ENCODE measurements at places on chromosomes 6 and 20.

GRCh38 chr6:33195304-33196165 is 3.3 kb upstream of the COL11A2 start:
- no peak for DNase-seq

GRCh38 chr6:109322825-109323224 is 59.4 kb downstream of the CD164 start:
- peak; percentile 95 for DNase-seq

DNA sequence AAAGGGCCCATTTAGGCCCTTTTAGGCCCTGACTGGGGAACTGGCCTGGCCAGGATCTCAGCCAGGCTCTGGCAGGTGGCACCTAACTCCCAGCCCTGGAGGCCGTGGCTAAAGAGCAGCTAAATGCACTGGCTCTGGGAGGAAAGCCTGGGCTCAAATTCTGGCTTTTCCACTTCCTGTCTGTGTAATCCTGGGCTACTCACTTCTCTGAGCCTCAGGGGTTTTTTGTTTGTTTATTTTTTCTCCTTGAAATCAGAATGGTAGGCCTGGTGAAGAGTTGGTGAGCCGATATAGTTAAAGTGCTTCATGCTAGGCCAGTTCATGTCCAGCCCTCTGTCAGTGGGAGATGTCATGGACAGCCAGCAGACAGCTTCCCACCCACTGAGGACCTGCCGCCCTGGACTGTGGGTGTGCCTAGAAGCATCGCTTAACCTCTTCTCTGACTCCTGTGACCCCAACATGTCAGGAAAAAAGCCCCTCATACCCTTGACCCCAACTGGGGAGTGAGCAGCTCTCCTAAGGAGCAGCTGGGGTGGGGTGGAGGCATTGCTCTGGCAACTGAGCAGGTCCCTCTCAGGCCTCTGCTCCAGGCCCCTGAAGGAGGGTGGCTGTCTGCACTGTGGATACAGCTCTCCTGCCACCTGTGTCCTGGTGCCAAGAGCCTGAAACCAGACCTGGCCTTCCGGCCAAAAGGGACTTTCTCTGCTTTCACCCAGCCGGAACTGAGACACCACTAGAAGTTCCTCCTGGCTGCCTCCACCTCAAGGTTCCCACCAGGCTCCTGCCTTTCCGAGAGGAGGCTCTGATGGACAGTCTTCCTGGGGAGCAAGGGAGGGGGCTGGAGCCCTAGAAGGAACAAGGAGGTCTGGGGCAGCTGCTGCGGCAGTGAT is 57.2 kb upstream of the MYL9 start:
- no peak for DNase-seq

DNA sequence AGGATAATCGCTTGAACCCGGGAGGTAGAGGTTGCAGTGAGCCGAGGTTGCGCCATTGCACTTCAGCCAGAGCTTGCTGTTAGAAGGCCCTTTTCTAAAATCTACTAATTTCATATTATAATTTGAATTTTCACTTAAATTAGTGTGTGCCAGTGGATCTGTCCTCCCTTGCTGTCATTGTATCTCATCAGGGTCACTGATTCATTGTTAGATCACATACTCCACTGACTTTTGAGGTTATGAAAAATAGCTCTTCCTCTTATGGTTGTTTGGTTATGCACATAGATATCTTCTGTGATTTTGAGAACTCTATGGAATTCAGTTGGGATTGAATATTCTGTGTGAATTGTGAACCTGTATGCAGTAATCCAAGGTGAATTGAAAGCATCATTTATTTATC is 53.1 kb upstream of the TULP4 start:
- no peak for DNase-seq

GRCh38 chr6:125791151-125791819 is 525 bp downstream of the NCOA7 start:
- DNase-seq, result peak; percentile 68

GRCh38 chr6:156928126-156928525 is 150.9 kb downstream of the ARID1B start:
- no peak for DNase-seq

GRCh38 chr6:170092826-170093225 is 198.1 kb downstream of the DLL1 start:
- DNase-seq, result no peak

GRCh38 chr20:29763821-29764511 is 1493.5 kb upstream of the DEFB115 start:
- no peak for DNase-seq

DNA sequence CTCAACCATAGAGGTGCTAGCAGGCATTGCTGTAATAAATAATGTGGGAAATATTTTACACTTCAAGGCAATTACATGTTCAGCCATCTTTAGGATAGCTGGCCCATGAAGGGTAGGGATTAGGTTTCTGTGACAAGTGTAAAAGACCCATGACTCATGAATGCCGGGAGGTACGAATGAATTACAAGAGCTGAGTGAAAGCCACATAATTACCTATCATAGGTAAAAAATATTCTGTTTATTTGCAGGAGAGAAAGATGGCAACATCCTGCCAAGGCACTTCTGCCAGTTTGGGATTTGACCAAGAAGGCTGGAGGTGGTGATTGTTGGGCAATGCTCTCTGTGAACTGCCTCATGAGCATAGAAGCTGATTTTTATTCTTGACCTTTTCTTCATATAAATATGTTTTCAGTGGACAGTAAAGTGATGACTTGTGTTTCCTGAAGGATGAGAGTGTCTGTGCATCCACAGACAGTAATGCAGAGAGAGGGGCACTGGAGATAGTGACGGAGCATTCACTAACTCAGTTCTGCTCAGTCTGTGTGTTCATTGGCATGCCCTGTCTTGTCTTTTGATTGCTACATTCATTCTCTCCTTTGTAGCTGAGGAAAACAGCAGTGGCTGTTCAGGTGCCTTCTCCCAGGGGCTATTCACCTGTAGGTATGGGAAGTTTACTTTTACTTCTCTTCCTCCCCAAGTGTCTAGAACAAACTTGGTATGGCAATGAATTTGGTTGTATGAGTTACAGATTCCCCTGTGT is 481.1 kb downstream of the TFAP2B start:
- no peak for DNase-seq

DNA sequence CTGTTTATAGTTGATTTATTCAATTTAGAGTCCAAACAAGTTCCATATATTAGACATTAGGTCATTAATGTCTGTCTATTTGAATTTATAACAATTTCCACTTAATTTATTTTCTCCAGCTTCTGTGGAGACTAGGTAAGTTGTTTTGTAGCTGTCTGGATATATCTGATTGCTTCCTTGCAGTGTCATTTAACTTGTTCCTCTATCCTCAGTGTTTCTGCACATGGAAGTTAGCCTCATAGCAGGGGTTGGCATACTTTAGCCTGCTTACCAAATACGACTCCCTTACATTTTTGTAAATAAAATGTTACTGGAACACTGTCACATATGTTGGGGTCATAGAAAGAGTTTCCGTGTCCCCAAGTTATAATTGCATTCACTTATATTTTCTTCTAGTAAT is 216.1 kb downstream of the ESR1 start:
- no peak for DNase-seq

- no peak for DNase-seq
Observed at GRCh38 chr6:39818695-39819094, 26.5 kb downstream of the DAAM2 start.

DNA sequence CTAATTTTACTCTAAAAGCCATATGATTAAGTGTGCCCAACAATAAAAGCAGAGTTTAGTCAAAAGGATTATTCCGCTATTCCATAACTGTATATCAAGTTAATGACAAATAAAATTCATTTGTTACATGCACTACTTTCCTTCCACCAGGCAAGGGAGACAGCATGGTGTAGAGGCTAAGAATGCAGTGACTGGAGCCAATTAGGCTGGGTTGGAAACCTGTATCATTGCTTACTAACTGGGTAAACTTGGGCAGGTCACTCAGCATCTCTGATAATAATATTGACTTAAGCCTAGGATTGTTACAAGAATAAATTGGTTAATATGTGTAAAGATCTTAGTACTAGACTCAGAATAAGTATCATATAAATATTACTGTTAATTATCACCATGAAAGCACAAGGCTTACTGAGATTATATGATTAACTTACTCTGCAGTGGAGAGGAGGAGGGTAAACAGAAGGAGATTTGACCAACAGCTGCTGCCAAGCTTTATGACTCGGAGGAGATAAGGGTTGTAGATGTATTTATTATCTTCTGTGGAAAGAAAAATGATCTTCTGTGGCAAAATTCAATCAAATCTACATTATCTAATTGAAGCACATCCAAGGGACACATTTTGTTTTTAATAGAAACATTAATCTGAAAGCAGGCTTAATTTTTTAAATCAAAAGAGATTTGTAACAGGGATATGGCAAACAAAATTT is 1459.9 kb downstream of the GRIK2 start:
- DNase-seq, result no peak

- DNase-seq, result no peak
Observed at GRCh38 chr6:92684386-92684785, 735.0 kb downstream of the EPHA7 start.

- DNase-seq, result no peak
Observed at GRCh38 chr20:44861531-44862006, 23.9 kb upstream of the YWHAB start.

DNA sequence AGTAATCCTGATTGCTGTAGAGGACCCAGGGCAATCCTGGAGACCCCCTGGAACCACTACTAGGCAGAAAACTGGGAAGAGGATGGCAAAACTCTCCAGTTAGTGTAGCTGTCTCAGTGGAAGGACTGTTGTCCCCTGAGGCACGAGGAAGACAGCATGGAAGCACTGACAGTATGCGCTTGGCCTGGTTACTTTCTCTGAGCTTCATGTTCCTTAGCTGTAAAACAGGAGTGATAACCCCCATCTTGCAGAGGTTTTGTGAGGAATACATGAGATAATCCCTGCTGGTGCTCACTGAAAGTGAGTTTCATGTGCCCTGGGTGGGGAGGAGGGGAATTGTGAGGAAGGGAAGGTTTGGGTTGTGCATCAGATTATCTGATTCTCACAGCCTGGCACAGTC is 3.2 kb downstream of the NT5E start:
- DNase-seq, result no peak

DNA sequence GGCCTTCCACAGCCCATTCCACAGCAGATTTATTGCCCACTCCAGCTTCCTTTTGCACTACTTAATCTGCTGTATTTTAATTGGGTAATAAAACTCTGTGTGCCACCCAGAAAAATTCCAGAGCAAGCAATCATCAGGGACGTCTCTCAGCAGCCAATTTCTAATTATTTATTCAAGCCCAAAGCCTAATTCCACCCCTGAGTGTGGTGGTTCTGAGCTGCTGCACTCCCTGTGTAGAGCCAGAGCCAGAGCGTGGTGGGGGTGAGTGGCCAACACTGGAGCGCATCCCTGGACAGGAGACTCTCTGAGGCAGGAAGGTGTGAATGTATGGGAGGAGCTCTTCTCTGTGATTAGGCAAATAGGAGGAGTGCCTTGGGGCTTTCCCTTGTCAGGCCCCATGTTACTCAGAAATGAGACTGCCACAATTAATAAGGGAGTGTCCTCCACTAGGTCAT is 66.1 kb downstream of the CD24 start:
- no peak for DNase-seq

- DNase-seq, result no peak
Observed at GRCh38 chr6:117072781-117073180, 192.6 kb upstream of the VGLL2 start.

DNA sequence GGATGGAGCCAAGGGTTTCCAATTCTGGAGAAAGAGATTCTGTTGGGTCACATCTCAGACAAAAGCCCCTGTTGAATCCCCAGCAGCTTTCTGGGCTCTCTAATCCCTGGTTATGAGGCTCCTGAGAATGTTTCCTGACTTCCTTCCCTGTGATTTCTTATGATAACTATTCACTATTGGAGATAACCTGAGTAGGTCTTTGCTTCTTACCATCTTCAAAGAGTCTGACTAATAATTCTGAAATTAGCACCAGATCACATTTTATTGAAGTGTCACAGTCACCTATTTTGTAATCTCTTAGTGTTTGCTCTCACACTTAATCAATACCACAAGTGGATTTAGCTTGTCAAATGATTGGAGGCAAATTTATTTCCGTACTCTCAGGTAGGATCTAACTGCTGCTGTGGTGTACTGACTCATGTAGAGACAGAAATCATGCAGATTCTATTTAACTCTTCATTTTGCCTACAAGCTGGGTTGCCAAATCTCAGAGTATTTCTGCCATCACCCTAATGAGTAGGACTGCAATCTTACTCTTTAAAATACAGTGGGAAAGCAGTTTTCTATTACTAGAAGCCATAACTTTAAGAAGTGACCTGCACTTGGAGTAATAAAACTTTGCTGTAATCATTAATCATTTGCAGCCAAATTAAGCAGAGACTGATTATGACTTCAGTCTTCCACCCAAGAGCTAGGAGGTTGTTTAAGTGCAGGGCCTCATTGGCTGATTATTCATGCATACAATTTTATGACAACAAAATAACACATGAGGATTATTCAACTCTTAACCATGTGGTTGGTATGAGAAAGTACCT is 422.1 kb downstream of the EPM2A start:
- no peak for DNase-seq

DNA sequence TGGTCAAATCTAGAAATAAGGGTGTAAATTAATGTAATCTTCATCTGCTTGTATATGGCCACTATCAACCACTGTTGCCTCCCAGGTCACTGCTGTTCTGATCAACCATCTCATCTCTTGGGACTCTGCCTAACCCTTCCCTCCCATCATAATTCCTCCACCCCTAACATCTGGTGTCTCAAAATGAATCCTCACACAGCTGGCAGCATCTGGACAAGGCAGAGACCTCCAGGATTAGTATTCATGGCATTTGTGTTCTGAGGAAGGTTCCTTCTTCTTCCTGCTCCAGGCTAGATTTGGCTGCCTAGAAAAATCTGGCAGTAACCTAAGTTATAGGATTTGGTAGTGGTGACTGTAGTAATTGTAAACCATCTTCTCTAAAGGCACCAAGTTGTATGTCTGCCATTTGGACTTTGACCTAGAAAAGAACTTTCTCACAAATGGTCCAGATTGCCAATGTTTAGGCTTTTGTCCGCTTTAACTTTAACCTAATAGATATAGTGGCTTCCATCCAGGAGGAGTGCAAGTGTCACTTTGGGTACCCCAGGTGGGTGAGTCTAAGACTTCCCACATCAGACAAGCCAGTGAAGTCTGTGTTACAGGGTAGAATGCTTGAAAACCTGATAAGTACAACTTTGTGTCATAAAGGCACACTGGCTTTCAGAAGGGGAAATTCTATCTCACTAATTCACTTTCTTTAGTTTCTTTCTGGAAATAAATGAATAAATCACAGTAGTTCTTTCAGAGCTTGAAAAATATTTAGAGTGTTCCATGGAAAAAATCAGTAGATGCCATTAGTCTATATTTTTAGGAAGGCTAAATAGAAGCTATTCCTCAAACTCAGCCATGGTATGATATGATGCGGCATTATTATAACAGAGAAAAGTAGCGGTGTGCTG is 3.0 kb upstream of the PHACTR2 start:
- no peak for DNase-seq

GRCh38 chr6:135271626-135272025 is 90.5 kb downstream of the MYB start:
- no peak for DNase-seq

GRCh38 chr6:162638931-162639574 is 88.5 kb downstream of the PRKN start:
- DNase-seq, result no peak

- peak; percentile 98 for DNase-seq
Observed at GRCh38 chr20:24389686-24390085, 79.7 kb upstream of the SYNDIG1 start.
